EL (cell line): ENCODE measurements at places on chromosomes 2 and 18.

GRCh38 chr18:7388741-7389140 lies 157.9 kb downstream of the LRRC30 start:
- no peak for DNase-seq

GRCh38 chr2:27275211-27276150 lies at the start of gene DNAJC5G:
TSS of gene DNAJC5G (plus strand) at chr2:27275433. CDS start at chr2:27276729, 1,296 bp downstream.
- no peak for DNase-seq

GRCh38 chr2:20188851-20189250 lies 36.1 kb downstream of the SDC1 start:
- no peak for DNase-seq

DNA sequence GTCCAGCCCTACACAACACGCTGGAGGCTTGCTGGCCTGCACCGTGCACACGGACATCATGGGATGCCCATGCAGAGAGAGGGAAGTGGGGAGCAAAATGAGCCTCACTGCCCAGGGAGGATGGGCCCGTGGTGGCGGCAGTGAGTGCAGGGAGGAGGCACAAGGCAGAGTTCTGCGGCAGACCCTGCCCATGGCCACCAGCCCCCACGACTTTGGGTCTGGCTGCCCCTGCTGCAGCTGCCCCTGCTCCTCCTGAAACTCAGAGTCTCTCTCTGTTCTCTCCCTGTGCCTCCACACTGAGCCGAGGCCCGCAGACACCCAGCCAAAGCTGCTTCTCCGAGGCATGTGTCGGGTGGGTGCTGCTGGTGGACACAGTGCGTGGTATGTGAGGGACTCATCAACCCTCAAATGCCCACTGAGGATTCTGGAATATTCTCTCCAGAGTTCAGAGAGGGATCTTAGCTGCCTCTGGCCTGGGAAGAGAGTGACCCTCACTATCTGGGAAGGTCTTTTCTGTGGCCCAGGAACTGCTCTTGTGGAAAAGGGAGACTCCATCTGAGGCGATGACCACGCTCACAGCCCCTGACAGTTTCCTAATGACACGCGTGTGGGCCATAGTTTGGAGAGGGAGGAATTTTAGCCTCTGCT lies 45.1 kb upstream of the HPCAL1 start:
- DNase-seq: no peak

DNA sequence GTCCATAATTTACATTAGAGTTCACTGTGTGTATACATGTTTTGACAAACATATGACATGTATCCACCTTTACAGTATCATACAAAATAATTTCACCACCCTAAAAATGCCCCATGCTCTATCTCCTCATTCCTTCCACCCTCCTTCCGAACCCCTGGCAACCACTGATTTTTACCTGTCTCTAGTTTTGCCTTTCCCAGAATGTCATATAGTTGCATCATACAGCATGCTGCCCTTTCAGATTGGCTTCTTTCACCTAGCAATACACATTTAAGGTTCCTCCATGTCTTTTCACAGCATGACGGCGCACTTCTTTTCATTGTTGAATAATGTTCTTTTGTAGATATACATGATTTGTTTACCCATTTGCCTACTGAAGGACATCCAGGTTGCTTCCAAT lies 10.4 kb downstream of the LRPPRC start:
- DNase-seq: no peak

DNA sequence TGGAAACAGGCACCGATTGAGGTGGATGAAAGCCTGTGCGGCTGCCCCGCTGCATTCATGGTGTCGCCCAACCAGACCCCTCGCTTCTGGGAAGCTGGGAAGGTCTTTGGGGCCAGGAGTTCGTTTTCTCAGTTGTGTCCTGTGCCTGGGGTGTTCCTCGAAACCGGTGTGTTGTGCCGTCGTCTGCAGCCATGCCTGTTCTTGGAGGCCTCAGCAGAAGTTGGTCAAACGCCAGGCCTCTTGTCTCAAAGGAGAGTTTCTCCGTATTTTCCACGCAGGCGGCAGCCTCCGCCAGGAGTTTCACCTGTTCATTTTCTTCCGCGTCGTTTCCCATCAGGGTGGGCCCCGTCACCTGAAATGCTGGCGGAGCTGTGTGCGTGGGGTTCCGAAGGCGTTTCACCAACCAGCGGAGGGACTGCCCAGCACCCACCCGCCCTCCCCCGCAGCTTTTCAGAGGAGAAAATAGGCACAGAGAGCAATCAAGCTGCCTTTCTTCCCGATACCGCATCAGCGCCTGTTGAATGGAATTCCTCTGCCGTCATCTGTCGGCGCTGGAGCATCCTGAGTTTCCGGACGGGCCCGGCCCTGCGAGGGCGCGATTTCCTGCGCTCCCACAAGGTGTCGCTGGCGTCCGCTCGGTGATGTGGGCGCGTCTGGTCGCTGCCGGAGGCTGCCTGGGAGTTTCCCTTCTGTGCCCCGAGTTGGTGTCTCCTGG lies 17.0 kb upstream of the NFATC1 start:
- peak; percentile 66 for DNase-seq

DNA sequence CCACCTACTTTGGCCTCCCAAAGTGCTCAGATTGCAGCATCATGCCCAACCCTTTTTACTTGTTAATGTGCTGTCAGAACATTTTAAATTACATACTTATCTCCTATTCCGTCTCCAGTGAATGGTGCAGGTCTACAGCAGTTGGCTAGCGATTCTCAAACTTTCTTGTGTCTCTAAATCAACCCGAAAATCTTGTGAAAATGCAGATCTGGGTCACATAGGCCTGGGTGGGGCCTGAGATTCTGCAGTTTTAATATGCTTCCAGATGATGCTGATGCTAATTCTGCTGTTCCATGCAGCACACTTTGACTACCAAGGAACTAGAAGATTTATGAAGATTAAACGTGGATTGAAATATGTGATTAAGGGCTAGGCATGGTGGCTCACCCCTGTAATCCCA lies 14.8 kb upstream of the ACSL3 start:
- no peak for DNase-seq

DNA sequence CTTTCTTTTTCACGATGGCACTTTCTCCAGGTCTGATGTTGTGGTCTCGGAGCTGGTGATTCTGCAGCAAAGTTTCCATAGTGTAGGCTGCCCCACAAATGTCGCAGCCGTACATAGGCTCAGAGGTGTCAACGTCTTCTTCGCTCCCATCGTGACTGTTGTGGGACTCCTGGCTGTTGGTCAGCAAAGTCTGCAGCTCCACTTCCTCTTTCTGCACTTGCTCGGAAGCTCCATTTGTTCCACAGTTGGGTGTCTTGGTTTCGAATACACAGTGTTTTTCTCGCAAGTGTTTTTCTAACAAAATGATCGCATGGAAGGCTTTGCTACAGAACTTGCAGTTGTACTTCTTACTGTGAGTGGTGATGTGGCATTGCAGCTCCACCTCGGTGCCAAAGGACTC lies 126.8 kb downstream of the ZNF521 start:
- DNase-seq: no peak

GRCh38 chr18:3075491-3075890 lies 62.5 kb upstream of the LPIN2 start:
- no peak for DNase-seq

DNA sequence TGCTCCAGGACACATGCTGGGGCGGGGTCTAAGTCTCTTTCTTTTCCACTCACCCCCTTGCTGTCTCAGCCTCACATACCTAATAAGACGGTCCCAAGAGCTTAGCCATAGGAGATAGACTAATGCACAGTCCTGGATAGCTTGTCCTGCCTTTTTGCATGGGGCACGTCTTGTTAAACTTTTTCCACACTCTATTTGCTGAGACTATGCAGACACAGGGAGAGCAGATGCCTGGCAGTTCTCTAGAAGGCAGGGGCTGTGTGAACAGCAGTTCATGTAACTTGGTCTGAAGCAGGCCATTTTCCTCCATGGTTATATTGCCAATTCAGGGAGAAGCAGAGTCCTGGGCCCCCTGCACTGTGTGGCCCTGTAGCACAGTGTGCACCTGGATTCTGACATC lies 142.1 kb downstream of the SEPTIN10 start:
- DNase-seq: no peak

GRCh38 chr2:151664520-151664919 lies 69.8 kb downstream of the NEB start:
- no peak for DNase-seq
